Muscle of back (tissue), 13 donors: ENCODE measurements at places on chromosomes 7 and 10.
A peak's percentile ranks its signal among the peaks of the same experiment; 100 is the strongest.

GRCh38 chr7:48158404-48158803 is 12.9 kb upstream of the ABCA13 start:
- no peak for DNase-seq

DNA sequence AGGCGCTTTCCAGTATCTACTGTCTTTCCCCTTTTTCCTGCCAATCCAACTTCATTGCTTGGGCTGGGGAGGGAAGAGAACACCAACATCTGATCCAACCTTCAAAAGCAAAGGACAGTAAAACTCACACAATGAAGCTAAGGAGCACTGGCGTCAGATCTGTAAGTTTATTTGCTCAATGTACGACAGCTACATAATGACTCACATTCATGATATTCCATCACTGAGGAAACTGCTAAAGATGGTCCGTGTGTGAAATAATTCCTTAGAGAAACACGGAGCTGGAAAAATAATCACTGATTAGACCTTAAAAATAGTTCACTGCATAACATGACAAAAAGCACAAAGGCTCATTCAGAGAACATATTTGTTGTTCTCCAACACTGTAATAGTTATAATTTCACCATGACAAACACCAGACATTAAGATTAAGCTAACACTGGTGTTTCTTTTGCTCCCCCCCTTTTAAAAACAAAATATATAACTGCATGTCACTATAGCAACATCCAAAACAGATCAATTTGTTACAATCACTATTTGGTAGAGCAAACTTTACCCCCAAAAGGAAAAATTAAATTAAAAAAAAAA is 24.3 kb downstream of the HSPB1 start:
- DNase-seq = no peak

DNA sequence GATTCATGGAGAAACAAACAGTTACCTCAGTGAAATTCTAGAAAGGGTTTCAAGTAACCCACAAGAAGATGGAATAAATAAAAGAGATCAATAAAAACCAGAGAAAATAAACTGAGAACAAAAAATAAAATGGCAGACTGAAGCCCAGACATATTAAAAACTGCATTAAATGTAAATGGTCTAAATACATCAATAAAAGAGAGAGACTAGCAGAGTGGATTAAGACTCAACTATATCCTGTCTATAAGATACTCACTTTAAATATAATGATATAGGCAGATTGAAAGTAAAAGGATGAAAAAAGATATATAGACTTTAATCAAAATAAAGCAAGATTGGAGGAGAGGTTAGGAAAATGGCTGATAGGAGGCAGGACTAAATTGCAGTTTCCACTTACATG is 18.8 kb upstream of the EBF3 start:
- DNase-seq = no peak

DNA sequence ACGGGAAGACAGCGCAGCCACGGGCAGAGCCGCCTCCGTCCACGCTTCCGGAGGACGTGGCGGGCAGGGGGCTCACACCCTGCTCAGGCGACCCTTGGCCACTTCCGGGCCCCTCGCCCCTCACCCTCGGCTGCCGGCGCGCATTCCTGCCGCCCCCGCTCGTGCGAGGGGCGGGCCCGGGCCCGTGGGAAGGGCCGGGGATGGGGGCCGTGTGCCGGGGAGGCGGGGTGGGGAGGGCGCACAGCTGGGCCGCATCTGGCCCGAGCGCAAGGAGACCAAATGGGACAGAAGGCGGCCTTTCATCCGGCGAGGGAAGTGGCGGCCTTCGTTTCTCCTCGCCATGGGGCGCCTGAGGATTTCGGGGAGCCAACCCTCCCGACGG is 846 bp upstream of the LFNG start:
- no peak for DNase-seq

GRCh38 chr10:96995851-96996250 is 163.8 kb downstream of the LCOR start:
- no peak for DNase-seq

- DNase-seq = no peak
Observed at GRCh38 chr7:131895541-131896164, 339.2 kb upstream of the PODXL start.

- DNase-seq = no peak
Observed at GRCh38 chr7:101299511-101300464, 21.8 kb downstream of the IFT22 start.

- no peak for DNase-seq
Observed at GRCh38 chr10:88313878-88314277, 269.2 kb downstream of the RNLS start.

DNA sequence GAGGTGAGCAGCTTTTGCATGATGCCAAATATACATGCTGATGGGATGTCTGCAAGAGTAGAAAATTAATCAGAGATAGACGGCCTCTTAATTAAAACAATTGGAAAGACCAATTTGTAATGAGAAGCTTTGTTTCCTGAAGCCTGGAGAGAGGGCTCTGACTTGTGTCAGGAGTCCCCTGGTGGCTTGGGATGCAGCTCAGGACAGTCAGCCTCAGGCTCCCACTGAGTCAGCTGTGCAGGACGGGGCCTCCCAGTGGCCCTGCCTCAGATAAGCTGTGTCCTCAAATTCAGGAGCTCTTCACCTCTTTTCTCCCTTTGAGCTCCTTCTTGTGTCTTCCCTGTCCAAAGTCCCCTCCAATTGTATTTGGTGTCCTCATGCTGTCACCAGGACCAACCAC is 438.9 kb upstream of the PODXL start:
- DNase-seq = no peak

- DNase-seq = no peak
Observed at GRCh38 chr10:117955176-117955575, 91.6 kb downstream of the RAB11FIP2 start.

- DNase-seq = no peak
Observed at GRCh38 chr7:108327353-108327752, 128.9 kb downstream of the NRCAM start.

DNA sequence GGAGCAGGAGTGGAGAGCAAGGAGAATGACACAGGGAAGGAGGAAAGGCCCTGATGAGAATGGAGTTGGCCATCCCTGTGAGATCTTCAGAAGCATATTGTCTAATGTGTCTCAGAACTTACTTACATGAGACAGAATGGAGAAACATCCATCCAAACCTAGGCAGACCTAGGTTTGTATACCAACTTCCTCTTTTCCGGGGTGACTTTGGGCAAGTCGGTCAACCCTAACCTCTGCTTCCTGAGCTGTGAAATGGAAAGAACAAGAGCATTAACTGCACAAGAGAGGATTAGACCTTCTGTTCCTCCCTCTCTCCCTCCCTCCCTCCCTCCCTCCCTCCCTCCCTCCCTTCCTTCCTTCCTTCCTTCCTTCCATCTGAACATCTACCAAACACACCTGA is 4.5 kb downstream of the GHRHR start:
- no peak for DNase-seq

- no peak for DNase-seq
Observed at GRCh38 chr10:24247841-24248240, 38.9 kb downstream of the KIAA1217 start.

DNA sequence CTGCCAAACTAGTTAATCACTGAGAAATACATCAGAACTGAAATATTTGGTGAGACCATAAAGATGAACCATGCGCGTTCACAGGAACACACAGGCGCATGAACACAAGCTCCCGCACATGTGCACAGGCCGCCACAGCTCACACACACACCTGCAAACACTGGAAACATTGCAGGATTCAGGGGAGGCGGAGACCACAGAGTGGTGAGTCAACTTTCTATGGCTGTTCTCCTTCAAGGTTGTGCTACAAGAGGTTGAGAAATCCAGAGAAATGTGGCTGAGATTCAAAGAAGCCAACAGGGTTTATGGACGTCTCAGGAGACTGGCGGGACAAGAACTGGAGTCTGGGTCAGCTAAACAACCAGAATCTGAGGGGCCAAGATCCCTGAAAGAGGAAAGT is 17.8 kb downstream of the ESYT2 start:
- no peak for DNase-seq

DNA sequence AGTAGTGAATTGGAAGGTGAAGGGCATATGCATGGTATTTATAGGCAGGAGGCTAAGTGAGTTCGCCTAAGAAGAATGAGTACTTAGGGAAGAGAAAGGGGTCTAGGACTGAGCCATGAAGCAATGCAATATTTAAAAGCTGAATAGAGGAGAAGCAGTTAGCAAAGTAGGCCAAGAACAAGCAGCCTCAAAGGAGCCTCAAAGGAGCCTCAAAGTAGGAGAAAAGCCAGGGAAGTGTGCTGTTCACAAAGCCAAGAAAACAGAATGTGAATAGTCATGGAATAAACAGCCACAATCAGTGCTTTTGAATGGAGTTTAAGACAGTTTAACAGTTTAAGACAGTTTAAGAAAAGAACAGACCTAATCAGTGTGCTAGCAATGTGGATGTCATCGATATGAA is 762.0 kb downstream of the SORCS1 start:
- DNase-seq = peak; percentile 62

GRCh38 chr10:82313401-82313800 is 438.4 kb downstream of the NRG3 start:
- DNase-seq = peak; percentile 40

DNA sequence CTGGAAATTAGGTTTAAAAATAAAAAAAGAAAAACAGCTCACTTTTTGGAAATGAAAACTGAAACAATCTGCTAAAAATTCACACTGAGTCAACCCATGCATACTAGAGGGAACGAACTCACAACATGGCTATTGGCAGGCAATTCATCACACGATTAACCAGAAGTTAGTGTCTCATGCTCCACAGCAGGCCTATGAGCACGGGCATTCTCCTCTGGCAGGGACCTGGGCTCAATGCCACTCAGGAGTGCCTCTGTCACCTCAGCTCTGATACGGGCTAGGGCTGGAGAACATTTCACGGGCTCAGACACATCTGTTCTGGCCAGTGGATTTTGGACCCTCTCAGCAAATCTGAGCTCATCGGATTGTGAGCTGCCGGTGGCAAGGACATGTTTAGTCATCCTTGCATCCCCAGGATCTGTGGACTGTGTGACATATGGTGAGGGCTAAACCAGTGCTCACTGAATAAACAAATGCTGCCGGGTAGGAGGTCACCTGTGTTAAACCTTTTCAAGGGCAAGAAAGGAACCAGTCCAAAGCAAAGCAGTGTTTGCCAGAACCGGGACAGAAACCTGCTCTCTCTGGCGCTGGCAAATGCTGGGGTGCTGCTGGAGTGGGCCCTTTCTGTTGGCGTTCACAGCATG is 40.1 kb downstream of the POLR3A start:
- DNase-seq = no peak

GRCh38 chr10:102527546-102527945 is 23.8 kb downstream of the SUFU start:
- no peak for DNase-seq

DNA sequence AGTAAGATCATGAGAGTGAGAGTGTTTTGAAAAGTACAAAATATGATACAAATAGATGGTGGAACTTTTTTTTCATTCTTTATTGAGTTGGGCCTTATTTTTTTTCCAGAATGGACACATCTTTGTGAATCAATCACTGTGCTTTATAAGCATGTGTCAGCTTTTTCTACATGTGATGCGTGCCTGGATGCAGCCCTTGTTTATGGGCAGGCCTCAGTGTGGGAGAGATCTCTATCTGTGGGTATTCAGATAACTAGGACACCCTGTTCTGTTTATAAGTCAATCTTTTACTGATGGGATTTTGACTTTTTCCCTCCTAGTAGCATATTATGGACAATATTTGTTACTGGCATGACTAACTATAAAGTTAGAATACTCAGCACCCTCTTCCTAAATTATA is 42.9 kb upstream of the IKZF1 start:
- no peak for DNase-seq

GRCh38 chr7:105815576-105815975 is 60.8 kb downstream of the ATXN7L1 start:
- no peak for DNase-seq

- no peak for DNase-seq
Observed at GRCh38 chr7:157153260-157153659, 14.5 kb downstream of the UBE3C start.

DNA sequence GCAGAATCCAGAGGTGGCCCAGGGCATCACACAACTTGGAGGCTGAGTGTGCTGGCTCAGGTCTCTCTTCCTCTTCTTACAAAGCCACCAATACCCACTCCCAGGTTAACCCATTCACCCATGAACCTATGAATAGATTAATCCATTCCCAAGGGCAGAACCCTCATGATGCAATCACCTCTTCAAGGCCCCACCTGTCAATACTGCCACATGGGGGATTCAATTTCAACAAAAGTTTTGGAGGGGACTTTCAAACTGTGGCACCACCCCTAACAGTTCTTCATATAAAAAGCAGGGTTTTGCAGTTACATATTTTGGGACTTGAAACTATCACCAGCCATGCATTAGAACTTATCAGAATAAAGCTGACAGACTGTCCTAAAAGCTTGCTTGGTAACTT is 193.6 kb upstream of the RNF32 start:
- no peak for DNase-seq

- DNase-seq = no peak
Observed at GRCh38 chr10:86393362-86393761, 26.8 kb upstream of the GRID1 start.

DNA sequence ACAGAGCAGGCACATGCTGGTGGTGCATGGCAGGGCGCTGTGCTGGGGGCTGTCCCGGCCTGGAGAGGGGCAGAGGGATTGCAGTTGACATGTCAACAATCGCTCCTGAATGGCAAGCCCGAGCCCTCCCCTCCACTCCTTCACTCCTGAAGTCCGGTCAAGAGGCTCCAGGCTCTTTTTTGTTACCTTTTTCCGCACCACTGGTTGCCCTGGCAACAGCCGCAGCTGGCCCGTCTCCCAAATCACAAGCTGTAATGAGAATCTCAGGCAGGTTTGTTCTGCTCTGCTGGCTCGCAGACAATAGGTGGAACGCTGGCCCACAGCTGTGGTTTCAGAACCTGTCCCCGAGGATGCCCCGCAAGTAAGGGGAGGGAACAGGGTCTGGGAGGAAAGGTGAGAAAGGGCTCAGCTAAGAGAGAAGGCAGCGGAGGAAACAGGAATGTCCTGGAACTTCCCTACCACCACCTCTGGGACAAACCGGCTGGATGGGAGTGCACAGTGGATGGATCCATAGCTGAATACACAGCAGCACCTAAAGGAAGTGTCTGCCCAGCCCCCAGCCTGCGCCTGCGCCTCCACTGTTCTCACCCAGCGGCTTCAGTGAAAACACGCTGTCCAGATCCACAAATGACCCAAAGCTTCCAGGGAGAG is 58.9 kb downstream of the CALML3 start:
- DNase-seq = no peak

DNA sequence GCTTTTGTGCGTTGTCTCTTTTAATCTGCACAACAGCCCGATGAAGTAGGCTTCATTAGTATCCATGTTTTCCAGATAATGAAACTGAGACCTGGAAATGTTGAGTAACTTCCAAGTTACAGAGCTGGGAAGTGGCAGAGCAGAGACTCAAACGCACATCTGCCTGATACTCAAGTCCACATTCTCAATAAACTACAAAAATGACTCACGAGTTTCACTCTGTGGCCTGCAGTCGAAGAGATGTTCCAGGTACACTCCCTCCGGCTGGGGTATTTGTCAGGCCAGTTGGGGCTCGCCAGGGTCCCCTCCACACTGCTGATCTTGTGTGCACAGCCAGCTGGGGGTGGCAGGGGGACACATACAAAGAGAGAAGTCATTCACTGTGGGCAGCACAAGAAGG is 17.7 kb upstream of the OPALIN start:
- no peak for DNase-seq
